ENCODE measurements at places on chromosomes 4 and X.
A peak's percentile ranks its signal among the peaks of the same experiment; 100 is the strongest.

DNA sequence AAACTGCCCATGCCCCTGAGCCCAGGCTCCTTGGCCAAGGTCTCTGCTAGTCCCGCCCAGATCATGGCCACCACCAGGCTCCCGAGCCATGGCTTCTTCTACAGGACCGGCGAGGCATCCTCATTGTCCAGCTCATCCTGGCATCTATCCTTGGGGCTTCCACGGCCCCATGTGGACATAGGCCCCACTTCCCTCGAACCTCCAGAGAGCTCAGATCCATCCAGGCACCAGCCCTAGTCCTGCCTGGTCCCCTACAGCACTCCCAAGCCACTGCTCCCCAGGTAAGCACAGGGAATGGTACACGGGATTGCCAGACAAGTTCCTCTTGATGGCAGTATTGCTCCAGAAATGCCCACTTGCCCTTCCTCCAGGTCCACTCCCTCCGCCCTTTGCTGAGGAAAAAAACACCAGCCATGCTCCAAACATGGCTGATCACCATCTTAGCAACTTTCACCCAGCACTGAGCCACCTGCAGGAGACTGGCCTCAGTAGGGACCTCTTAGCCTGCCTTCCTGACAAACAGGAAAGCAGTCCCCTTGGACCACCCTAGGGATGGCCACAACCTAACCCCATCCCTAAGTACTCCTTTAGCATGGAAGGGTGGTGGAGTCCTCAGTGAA, 272.1 kb upstream of the AGTR2 start:
- DNase-seq, result no peak

DNA sequence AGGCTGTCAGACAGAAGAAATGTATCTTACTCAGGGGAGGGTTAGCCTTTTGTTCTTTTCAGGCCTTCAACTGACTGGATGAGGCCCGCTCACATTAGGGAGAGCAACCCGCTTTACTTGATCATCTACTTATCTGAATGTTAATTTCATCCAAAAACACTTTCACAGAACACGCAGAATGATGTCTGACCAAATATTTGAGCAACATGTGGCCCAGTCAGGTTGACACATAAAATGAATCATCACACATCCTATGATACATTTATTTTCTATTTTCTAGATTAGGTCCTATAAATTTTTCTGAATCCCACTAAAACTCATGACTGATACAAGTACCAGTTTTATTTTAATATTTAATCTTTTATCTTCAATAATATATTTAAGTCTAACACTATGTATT, 260.3 kb downstream of the IL15 start:
- DNase-seq, result no peak

DNA sequence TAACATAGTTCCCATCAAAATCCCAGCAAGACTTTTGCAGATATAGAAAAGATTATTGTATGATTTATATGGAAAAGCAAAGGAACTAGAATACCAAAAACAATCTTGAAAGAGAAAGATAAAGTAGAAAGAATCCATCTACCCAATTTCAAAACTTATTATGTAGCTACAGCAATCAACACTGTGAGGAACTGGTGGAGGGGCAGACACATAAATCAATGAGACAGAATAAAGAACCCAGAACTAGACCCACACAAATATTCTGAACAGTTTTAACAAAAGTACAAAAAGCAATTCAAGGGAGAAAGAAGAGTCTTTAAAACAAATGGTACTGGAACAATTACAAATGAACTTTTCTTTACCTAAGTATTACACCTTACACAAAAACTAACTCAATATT, 67.0 kb downstream of the LRBA start:
- no peak for DNase-seq

DNA sequence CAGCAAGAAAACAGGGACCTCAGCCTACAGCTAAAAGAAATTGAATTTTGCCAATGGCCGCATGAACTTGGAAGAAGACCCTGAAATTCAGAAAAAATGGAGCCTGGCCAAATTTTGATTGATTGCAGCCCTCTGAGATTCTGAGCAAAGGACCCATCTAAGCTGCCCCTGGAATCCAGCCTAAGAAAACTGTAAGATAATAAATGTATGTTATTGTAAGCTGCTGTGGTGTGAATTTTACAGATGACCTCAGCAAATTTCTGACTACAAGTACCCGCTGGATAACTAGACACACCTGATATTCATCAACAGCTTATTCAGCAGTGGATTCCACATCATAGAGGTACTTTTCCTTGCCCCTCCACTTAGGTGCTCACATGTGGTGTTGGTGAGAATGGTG, 119.5 kb upstream of the EPHA5 start:
- DNase-seq, result no peak

GRCh38 chr4:84977396-84977795, 10.9 kb upstream of the WDFY3 start:
- DNase-seq, result no peak

GRCh38 chr4:86306816-86307215, 53.0 kb downstream of the MAPK10 start:
- DNase-seq, result no peak

DNA sequence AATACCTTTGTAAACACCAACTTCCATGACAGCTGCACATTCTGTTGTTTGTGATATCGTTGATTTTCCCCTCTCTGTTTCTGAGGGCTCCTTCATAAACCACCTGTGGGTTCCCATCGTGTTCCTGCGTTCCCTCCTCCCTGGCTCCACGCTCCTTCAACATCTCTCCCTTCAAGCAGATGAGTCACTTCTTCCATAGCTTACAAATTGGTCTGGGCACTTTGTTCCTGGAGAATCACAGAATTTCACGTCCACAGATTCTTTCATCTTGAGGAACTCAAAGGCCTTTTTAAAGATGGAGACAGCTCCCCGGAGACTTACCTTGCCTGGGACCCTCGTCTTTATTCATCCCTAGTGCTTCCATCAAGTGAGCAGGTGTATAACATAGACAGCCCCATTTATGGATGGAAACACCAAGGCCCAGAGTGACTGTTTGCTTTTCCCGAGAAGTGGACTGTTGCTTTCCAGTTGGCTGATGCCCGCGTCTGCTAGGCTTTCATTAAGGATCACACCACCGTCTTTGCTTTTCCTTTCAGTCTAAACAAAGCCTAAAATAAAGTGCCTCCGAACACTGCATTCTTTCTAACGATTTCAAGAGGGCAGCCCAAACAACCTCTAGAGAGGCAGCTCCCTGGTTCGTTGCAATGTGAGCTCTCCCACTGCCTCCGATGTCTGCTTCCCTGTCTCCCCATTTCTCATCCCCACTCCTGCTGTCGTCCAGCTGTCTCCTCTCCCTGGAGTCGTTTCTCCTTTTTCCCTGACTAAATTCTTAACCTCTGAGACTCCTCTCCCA, 146.3 kb upstream of the STX18 start:
- DNase-seq, result no peak

DNA sequence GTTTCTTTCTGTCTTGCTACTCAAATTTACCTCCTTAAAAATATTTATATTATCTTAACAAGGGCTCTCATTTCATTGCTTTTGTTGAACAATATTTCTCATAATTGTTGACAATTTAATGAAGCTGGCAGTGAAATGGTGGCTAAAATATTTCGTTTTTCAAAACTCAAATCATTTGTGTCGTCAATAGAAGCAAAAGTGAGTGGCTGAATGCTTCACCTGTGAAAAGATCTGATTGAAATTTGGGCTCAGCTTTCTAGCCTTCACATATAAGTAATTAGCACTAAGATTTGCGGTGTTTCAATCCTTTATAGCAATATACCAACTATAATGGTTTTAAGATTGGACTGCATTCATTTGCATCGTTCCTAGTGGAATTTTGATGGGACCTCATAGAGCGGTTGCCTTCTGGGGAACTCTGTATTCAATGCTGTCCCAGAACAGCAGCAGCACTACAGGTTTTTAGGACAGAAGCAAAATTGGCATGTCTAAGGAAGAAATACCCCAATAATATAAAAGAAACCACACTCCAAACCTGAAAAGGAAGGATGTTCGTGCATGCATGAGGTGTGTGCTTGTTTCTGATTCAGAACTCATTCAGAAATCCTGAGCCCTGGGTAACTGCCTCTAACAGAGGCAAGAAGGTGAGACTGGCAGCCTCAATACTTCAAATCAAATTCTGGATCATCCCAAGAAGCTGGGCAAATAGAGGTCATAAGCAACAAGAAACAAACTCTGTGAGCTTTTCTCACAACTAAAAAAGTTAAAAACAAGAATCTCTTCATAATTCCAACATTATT, 2.5 kb downstream of the CXCL1 start:
- DNase-seq, result no peak

DNA sequence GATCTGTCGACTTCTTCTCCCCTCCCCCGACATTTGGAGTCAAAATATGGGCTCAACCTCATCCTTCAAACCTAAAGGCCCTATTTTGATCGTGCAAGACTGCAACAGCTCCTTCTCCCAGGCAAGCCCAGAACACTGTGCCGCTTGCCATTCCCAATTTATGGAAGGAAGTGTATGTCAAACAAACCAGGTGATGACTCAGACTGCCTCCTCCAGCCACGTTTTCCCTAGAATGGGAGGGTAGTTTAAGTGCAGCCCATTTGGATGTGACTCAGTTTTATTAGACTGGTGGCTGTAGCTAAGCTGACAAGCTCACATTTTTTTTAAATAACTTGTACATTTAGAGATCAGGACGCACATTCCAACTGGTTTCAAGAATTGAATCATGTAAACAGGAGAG, 570.4 kb upstream of the DIPK2B start:
- no peak for DNase-seq

DNA sequence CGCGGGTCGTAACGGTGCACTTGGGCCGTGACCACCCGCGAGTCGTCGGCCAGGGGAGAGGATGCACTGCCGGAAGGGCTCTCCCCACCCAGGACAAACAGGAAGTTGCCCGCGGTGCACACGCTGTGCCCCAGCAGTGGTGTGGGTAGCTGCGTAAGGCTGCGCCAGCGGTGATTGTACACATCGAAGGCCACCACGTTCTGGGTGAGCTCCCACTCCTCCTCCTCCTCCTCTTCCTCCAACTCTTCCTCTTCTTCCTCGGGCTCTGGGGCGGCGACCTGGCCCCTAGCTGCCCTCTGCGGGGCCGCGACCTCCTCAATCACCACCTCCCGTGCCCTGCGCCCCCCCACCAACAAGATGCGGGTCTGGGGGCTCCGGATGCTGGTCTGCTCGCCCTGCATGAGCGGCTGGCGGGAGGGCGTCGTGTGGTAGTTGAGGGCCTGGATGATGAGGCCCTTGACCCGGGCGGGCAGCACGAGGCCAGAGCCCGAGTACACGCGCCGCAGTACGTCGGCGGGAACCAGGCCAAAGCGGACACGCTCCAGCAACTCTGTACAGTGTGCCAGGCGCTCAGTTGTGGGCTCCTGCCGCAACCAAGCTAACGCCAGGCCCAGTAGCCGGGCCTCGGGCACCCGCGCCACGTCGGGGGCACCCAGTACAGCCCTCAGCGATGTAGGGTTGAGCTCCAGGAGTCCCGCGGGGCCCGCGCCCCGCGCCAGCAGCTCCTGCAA, 1.4 kb downstream of the KLHL34 start:
- no peak for DNase-seq

DNA sequence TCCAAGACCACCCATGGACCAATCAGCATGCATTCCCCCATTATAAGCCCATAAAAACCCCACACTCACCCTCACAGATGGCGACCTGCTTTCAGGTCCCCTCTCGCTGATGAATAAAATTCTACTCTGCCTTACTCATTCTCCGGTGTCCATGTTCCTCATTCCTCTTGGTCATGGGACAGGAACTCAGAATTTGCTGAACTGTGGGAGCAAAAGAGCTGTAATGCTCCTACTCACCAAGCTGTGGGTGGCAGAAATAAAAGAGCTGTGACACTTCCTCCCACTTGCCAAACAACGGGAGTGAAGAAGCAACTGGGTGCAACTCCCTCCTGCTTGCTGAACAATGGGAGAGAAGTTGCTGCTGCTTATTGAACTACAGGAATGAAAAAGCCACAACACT, 168.5 kb upstream of the PCDH18 start:
- no peak for DNase-seq

DNA sequence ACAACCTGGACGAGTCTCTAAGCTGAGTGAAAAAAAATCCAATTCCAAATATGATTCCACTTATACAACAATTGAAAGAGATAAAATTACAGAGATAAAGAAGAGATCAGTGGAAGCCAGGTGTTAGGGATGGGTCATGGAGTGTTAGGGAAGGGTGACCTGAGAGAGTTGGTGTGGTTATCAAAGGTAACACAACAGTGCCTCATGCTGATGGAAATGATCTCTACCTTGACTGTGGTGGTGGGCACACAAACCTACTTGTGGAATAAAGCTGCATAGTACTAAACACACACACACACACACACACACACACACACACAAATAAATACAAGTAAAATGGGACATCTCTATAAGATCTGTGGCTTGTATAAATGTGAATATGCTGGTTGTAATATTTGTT, 26.0 kb downstream of the BEND2 start:
- no peak for DNase-seq

GRCh38 chrX:18647621-18648020, 24.3 kb downstream of the RS1 start:
- no peak for DNase-seq

DNA sequence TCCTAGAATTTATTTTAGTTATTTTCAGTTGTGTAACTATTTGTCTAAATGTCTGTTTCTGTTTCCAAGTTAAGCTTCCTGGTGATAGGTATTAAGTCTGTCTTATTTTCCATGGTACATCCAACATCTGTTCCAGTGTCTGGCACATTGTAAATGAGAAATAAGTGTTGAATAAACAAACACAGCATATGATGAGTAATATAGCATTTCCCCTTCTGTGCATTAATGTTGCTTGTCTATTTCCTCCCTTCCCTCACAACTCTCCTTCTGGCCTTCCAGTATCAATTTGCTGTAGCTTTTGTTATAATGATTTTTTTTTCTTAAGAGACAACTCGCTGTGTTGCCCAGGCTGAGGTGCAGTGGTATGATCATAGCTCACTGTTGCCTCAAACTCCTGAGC, 36.1 kb downstream of the COPS4 start:
- no peak for DNase-seq

DNA sequence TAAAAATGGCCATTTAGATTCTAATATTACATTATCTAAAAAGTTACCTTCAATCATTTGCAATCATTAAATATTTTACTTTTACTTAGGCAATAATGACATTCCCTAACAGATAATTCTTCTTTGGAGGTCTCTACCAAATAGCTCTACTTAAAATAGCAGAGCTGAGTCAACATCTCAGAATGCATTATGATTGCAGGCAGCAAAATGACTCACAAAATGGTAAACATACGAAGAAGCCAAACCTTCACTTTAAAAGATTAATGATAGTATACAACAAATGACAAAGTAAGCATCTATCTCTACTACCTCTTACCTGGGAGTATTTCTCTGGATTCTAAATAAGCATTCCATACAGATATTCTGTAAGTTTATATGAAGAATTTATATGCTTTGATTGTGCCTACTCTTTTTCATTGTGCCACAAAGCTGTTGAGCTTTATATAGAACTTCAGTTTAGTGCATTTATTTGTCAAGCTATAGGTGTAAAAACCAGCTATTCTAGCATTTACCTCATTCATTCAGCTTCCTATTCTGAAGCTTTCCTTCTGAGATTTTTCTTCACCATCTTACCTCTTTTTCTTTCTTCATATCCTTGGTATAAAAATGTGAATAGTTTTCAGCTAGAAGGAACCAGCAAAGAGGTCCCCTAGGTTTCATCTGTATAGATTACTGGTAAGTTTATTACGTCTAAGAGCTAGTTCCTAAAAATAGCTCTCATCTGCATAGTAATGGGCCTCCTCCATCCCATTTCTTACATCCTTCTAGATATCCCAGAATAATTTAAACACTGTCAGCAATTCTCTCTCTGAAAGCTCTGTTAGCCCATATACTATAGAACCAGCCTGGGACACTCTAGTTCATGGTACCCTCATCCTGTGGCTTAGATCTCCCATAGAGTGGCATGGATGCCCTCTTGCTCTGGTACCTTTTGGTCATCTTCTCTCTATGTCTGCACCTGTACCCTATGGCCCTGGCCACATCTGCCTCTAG, 17.2 kb upstream of the SPCS3 start:
- no peak for DNase-seq

- DNase-seq, result peak; percentile 86
Observed at GRCh38 chr4:973431-974397, at the start of gene DGKQ. Gene DGKQ (minus strand): TSS chr4:973569. CDS start chr4:973482, 87 bp downstream.
